SW 1271 (cell line): ENCODE measurements at places on chromosomes 5 and 9.

GRCh38 chr9:136228107-136228875 is 17.3 kb downstream of the QSOX2 start:
- DNase-seq = no peak

DNA sequence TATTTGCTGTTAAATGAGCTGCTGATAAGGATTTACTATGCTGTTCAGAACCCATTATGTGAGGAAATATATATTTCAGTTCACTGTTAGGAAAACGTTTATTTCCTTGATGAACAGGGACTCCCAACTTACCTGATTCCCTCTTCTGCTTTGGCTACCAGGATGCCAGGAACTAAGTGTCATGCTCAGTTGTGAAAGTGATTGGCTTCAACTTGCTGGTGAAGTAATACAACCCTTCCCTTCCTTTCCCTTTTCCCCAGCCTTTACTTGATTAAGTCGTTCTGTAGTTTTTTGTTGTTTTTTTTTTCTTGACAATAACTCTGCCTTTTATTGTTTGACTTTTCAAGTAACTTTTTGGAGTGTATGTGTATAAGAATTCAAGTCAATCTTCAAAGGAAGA is 309.3 kb downstream of the DOCK8 start:
- no peak for DNase-seq

- DNase-seq = no peak
These were observed 494.6 kb downstream of the GADD45G start for GRCh38 chr9:90099262-90099963.

- no peak for DNase-seq
These were observed 212.0 kb downstream of the ARHGAP26 start for GRCh38 chr5:142981886-142982820.

GRCh38 chr5:74638970-74639806 is 1.3 kb downstream of the ENC1 start:
- DNase-seq = no peak

DNA sequence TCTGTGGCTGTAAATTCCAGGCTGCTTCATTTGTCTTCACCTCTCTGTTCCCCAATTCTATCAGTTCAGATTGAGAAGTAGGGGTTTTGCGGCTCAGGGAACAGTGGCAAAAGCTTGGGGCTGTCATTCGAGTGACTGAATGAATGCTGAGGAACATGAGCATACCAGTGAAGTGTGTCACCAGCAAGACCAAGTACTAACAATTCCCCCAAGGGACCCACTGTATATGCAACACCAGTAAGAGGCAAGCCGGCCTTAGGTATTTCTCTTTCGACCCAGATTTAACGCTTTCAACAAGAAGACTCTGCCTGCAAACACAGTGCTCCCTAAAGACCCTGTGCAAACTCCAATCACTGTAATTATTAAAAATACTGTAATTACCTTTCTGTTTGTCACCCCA is 25.8 kb downstream of the KLHL3 start:
- no peak for DNase-seq

- DNase-seq = no peak
These were observed 39.0 kb upstream of the CLPTM1L start for GRCh38 chr5:1383886-1384401.

DNA sequence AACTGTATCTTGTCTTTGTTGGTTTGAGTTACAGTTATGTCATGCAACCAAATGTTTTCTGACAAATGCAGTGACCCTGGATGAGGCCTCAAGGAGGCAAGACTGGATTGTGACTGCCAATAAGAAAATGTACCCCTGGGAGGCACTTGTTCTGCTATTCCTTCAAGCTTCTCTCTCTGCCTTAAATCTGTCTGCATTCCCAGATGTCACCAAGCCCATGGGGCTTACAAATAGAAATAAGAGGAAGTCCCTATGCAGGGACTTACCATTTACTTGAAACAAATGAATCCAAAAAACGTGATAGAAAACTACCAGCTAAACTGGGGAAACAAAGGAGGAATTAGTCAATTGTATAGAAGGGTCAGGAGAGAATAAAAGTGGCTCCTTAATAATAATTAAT is 8.2 kb upstream of the PARP8 start:
- no peak for DNase-seq

DNA sequence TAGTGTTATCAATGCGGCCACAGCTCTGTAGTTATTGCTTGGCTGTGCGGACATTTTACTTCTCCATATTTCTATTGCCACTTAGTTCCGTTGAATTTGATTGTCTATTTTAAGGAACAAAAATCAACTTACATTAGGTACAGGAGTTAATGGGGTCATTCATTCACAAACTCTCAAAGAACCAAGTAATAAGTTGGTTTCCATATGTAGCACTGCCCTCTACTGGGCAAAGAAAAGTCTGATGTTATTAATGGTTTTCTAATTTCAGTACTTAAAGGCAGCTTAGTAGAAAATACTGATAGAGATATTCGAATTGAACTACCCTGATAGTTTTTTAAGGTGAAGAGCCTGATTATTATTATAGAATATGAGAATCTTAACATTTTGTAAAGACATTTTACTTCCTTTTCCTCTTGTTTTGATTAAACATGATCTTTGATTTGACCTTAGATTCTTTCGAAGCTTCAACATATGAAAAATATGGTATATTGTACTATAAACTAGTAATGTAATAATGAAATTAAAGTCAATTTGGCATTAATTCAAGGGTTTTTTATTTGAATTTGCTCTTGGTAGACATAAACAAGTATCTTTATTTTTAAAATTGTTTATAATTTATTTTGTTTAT is 119.5 kb upstream of the CTNND2 start:
- peak; percentile 60 for DNase-seq

DNA sequence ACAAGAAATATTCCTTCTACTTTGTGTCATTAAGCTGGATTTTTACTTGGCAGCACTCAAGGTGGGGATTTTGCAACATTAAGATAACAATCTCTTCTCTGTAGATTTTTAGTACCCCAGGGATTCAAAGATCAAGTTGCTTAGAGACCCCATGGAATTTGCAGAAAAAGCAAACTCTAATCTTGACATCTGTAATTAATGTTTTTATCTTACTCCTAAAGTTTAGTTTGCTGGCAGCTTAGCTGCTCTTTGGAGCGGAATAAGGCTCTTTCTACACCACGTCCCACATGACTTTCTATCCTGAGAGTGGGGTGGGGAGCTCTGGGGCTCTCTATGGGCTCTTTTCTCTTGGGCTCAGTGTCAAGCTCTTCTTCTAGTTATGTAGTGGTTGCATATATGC is 21.7 kb upstream of the SPDL1 start:
- DNase-seq = no peak

DNA sequence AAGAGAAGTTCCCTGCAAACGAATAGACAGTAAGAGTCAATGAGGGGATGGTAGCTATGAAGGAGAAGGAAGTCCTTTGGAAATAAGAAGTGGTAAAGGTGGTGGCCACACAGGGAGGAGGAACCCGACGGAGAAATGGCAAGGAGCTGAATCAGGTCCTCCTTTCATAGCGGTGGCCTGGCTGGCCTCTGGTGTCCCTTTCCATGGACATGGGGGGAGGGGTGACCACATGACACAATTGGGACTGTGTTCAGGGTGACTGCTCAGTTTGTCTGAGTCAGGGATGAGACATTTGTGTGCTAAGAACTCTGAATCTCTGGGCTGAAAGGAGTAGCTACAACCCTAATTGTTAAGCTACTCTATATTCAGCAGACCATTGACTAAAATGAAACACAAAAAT is 28.7 kb upstream of the TIMD4 start:
- no peak for DNase-seq

DNA sequence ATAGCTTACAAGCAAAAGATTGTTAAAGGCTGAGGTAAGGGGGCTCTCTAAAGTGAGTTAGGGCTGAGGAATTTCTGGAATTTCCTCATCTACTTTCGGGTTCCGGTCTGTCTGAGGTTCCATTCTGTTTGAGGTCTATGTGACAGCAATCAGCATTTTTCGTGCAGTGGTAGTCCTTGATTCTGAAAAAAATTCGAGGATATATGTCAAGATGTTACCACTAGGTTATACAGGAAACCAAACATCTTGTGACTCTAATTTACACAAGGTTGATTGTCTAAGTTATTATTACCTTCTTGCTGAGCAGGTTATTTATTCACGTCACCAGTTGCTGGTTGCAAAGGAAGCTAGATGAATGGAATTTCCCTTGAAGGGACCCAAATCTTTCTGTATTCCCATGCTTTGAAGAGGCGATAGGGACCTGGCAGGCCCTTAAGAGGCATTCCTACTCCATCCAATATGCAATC is 35.2 kb downstream of the RLN2 start:
- peak; percentile 53 for DNase-seq

- DNase-seq = no peak
These were observed 1.1 kb downstream of the HSPA9 start for GRCh38 chr5:138573949-138574670.

GRCh38 chr5:24232929-24233498 is 411.8 kb downstream of the CDH10 start:
- DNase-seq = no peak

DNA sequence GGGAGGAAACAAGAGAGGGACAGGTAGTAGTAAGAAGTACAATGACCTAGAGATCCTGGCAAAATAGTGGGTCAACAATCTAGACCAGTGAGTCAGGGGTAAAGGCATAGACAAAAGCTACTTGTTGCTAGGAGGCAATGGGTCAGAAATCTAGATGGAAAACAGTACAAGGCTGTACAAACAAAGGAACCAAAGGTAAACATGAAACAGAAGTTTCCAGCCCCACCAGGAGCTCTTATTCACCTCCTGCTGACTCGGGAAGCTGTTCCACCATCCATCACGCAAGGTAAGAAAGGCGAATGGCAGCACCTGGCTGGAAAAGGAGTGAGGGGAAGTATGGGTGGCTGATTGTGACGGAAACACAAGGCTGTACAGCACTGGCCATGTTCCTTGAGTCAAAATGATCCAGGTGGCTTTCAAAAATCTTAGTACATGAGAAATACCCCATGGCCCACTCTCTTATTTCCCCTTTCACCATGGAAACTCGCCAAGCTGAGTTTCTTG is 70.5 kb upstream of the RAI14 start:
- DNase-seq = no peak

GRCh38 chr5:175800656-175801081 is 70.7 kb upstream of the CPLX2 start:
- no peak for DNase-seq

DNA sequence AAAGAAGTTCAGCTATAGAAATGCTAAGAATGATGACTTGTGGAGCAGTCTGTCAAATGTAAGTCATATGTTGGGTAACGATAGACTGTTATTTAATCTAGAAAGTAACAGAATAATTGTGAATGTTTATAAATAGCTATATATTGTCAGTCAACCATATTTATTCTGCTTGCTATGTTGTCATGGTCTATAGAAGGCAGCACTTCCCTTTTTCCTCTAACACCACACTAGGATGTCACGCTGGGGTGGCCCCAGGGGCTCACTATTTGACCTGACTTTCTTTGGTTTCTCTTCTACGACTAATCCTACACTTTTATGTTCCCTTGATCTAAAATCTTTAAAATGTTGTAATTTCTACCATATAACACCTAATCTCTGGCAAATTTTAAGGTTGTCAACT is 20.5 kb downstream of the ERAP2 start:
- DNase-seq = no peak

GRCh38 chr9:8521112-8521511 is 721.5 kb upstream of the DMAC1 start:
- no peak for DNase-seq

GRCh38 chr9:100589582-100589981 is 11.7 kb downstream of the CAVIN4 start:
- DNase-seq = no peak

- DNase-seq = no peak
These were observed 64.2 kb downstream of the CFAP77 start for GRCh38 chr9:132474253-132474652.

GRCh38 chr9:37062336-37062735 is 28.3 kb upstream of the PAX5 start:
- DNase-seq = no peak

DNA sequence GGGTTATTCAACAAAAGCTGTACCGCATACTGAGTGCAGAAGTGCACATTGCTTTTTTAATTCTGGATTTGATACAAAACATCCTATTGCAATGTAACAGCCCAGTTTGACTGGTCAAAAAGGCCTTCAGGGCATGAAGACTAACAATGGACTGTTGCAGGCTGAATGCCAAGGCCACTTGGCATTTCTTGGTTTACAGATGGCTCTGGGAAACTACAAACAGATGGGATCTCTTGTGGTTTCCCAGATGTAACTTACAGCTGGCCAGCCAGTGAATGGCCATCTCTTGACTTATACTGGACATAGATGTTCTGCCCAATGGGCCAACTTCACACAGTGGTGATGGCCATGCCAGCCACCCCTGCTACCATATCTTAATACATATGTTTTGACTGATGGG is 36.8 kb downstream of the UGT3A2 start:
- DNase-seq = no peak

- DNase-seq = no peak
These were observed 326.4 kb upstream of the PDE4D start for GRCh38 chr5:60219921-60220320.

GRCh38 chr5:31193591-31194467 is at the start of gene CDH6:
CDH6 (plus strand) TSS chr5:31193686; CDS start chr5:31267474, 73,788 bp downstream.
- no peak for DNase-seq

- DNase-seq = no peak
These were observed 19.5 kb downstream of the CXXC5 start for GRCh38 chr5:139667730-139668063.

GRCh38 chr9:137492464-137493363 is 33.6 kb upstream of the NSMF start:
- no peak for DNase-seq

- DNase-seq = no peak
These were observed 7.5 kb downstream of the CATSPER3 start for GRCh38 chr5:134975078-134975715.

GRCh38 chr5:144467792-144468191 is 297.1 kb downstream of the KCTD16 start:
- no peak for DNase-seq

GRCh38 chr5:82387001-82387818 is 109.1 kb upstream of the RPS23 start:
- no peak for DNase-seq

DNA sequence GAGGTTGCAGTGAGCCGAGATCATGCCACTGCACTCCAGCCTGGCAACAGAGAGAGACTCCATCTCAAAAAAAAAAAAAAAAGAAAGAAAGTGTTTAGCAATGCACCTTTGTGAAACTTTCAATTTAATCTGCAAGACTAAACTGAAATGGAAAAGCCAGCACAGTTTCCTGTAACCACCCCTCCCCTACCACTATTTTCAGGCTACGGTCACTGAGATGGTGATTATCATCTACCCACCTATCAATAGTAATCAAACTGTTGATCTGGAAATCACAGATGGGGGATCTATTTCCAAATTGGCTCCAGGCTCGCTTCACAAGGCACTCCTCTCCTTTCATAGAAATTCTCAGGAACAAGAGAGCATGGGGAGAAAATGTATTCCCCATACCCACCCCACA is 30.6 kb upstream of the IL7R start:
- no peak for DNase-seq

- no peak for DNase-seq
These were observed 190.0 kb downstream of the GAS1 start for GRCh38 chr9:86757382-86757720.

GRCh38 chr9:121233906-121234831 is 32.5 kb upstream of the RAB14 start:
- DNase-seq = peak; percentile 25

DNA sequence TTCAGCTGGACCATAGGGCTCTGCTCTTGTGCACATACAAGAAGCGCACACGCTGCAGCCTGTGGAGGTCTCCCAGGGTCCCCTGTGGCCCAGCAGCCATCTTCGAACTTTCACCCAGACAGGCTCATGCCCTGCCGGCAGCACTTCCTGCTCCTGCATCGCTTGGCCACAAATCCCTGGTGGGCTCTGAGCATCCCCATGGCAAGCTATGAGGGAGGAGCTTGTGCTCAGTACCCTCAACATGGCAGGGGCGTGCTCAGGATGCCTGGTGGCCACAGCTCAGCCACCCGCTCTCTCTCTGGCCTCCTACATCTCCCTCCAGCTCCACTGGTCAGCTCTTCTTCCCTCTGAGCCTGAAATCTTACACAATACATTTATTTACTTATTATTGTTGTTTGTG is 63.7 kb downstream of the IRX2 start:
- DNase-seq = no peak
